ENCODE measurements at places on chromosomes 1 and 21. TPM values are rescaled to one million over a fixed set of nuclear protein-coding genes. Genes with fewer than 3 reads are reported as not detected.
A peak's percentile ranks its signal among the peaks of the same experiment; 100 is the strongest.

Gene MAP3K6
- 9.6 TPM for polyA plus RNA-seq

- DNase-seq, result no peak
These were observed 21.8 kb downstream of the KDM4A start for GRCh38 chr1:43671626-43672330.

DNA sequence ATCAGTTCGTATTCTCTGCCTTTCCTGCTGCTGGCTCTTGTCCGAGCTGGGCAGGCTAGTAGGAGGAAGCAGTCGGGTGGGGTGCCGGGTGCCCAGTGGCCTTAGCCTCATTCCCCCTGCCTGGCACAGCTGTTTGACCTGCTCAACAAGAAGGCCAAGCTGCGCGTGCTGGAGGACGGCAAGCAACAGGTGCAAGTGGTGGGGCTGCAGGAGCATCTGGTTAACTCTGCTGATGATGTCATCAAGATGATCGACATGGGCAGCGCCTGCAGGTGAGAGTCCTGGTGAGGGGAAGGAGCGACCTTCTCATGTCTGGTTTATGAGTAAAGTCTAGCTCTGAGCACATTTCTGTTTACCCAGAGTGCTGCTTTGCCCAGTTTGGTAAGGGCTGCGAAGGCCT is 16.3 kb upstream of the RPS8 start:
- no peak for DNase-seq

DNA sequence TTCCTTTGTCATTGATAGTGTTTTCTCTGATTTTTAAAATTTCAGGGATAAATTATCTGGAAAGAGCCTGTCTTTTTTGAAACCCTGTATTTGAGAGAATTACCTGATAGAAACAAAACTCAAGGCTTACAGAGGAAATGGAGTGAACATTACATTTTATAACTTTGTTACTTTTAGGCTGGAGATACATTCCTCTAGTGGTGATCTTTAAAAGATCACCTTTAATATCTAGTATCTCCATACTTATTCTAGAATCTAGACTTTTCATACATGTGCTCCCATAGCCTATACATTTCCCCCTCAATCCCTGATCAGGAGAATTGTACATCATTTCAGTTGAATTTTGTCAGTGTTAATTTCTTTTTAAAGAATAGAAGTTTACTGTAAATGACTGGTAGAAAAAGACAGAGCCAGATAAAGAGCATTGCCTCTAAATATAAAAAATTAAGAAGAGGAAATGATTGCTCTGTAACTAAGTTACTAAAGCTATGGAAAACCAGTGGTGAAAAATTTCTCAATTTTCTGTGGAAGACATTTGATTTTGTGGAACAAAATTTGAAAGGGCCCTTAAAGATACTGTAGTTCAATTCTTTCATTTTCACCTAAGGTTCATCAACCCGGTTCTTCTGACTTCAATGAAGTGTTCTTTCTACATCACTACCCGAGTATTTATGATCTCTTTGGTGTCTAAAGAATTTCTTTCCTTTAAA is 33.7 kb downstream of the RASAL2 start:
- no peak for DNase-seq

DNA sequence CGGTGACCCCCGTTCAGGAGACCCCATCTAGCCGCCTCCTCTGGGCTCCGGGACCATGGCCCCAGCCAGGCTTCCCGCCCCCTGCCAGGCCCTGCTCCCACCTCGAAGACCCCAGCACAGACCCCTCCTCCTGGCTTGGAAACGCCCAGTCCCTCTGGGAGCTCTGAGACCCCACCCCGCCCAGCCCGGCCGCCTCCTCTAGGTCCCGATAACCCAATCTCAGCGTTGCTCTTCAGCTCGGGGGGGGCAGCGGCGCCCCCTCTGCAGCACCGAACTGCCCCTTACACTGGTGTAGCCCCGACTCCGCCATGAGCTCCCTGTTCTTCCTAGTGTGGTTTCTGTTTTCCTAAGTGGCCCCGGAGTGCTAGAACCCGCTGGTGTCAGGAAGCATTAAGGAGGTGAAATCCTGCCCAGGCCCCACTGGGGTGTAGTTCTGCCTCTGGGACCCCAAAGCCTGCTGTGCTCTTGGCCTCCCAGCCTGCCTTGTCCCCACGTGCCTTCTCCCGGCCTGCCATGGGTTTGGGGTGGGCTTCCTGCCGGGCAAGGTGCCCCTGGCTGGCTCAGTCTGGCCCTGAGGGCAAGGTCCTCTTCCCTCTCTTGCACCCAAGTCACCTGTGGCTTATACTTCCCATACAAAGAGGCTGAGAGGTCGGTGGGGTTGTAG is 10.7 kb upstream of the MMEL1 start:
- no peak for DNase-seq

DNA sequence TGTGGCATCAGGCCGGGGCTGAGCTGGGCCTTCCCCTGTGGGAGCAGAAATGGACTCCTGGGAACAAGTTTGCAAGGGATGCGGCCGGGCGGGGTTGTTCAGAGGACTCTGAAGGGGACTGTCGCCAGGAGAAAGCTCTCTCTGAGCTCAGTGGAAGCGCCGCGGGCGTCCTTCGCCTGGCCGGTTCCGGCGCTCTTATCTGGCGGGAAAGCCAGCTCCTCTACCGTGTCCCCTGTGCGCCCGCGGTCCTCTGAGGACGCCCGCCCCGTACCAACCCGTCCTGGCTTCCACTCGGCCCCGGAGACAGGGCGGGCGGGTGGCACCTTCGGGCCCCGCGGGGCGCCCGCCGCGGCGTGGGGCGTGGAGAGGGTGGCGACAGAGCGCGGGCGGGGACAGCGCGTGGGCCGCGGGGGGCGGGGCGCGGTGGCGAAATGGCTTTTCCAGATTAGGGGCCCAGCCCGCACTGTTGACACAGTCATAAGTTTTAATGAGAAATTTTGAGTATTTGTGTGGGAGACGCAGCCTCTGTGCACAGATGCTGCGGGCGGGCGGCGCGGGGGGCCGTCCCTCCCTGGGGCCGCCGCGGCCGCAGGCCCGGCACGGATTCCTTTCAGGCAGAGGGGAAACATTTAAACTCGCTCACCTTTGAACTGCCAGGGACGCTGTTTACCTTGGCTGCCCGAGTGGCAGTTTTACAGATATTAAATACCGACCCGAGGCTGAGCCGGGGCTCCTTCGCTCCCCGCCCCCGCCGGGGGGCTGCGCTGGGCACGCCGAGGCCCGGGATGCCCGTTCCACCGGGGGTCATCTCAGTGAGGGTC is 70.2 kb downstream of the FOXD2 start:
- peak; percentile 58 for DNase-seq

DNA sequence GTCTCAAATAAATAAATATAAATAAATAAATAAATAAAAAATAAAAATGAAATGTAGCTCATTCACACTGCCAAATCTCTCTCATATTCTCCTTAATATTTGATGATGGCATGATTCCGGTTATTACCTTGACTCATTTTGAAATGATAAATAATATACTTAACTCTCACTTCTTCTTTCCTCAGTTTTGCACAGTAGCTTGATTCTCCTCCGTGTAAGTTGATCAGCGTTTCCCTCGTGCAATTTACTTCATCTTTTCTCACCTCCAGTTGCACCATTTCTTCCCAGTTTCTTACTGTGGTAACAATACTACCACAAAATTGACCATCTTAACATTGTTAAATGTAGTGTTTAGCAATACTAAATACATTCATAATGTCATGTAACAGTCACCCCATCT is 111.6 kb downstream of the RIPK4 start:
- no peak for DNase-seq

Gene PIGR
- 0.79 TPM for polyA plus RNA-seq

DNA sequence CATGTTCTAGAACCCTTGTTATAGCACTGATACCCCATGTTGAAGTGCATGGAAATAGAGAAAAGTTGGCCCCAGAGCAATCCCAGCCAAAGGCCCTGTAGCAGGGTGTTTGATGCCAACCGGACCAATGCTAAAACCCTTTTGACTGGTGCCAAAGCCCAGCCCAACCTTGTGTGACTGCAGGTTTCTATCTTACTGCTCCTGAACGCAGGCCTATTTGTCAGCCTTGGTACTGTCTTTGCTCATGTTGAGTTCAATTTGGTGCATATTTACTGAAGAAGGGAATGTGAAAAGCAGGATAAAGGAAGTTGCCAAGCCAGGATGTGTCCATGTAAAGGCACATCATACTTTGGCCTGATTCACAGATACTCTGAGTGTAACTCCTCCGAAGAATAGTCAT is 51.7 kb upstream of the NFASC start:
- no peak for DNase-seq

Gene MYBPHL
- polyA plus RNA-seq, result 0.23 TPM

GRCh38 chr1:40438391-40439015 is 11.8 kb upstream of the ZFP69B start:
- DNase-seq, result no peak

DNA sequence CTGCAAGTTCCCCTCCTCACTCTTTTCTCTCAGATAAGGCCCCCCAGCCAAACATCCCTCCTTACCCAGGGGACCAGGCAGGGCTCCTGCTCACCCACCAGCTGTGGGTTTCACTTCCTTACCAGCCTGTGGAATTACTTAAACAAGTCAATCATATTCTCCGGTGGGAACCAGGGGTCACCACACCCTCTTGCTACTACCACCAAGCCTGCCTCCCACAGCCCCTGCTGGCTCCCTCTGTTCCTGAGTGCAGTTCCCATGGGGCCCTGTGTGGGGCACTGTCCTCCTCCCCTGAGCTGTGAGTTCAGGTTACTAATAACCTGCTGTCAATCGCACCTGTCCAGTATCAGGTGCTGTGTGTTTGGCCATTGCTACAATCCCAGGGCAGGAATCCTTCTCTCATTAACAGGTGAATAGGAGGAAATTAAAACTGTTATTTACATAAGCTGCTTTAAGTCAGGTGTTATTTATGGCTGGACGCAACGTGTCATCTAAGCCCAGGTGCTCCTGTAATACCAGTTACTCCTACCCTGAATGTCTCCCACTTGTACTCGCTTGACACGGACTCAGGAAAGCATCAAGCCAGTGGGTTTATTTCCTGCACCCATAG is 53.1 kb upstream of the LBR start:
- no peak for DNase-seq

Gene MR1
- polyA plus RNA-seq, result 5.2 TPM

Gene FOXO6
- polyA plus RNA-seq, result 1.4 TPM

DNA sequence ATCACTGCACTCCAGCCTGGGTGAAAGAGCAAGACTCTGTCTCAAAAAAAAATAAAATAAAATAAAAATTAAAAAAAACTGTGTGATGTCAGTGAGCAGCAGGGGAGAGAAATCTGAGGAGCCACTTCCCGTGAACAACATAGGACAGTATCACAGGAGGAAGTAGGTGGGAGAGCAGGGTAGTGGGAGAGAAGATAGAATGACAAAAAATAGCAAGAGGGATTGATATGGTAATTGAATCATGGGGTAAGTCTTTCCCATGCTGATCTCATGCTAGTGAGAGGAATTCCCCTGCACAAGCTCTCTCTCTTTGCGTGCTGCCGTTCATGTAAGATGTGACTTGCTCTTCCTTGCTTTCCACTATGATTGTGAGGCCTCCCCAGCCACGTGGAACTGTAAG is 81.6 kb upstream of the PBX1 start:
- DNase-seq, result no peak

GRCh38 chr1:243528459-243529121 is 272.7 kb downstream of the SDCCAG8 start:
- no peak for DNase-seq

DNA sequence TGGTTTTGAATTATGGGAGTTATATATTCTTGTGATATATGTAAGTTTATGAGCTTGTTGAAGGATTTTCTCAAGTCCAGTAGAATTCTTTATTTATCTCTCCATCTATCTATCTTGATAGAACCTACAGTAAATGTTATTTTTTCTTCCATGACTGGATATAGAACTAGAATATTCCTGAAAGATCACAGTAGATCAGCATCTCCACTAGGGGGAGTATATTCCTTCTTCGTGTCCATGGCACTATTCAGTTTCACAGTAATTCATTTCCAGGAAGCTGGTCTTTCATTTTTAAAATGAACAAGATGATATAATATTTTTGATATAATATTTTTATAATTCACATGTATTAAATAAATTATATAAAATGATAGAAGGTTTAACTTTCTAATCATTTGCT is 18.8 kb downstream of the TMPRSS15 start:
- DNase-seq, result no peak

Gene PALMD
- 3.2 TPM for polyA plus RNA-seq

DNA sequence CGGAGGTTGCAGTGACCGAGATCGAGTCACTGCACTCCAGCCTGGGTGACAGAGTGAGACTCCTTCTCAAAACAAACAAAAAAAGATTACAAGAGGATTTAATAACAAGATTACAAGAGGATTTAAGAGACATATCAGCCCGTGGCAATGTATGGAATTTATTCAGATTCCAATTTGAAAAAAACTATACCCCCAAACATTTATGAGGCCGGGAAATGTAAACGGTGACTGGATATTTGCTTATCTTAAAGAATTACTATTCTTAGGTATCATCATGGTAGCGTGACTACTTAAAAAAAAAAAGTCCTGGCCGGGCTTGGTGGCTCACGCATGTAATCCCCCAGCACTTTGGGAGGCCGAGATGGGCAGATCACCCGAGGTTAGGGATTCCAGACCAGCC is 21.2 kb upstream of the ELK4 start:
- no peak for DNase-seq
